T-helper 2 cell (primary cell): ENCODE measurements at places on chromosomes 12 and 14.

GRCh38 chr12:7650091-7650490 lies 15.6 kb downstream of the APOBEC1 start:
- DNase-seq, result no peak

DNA sequence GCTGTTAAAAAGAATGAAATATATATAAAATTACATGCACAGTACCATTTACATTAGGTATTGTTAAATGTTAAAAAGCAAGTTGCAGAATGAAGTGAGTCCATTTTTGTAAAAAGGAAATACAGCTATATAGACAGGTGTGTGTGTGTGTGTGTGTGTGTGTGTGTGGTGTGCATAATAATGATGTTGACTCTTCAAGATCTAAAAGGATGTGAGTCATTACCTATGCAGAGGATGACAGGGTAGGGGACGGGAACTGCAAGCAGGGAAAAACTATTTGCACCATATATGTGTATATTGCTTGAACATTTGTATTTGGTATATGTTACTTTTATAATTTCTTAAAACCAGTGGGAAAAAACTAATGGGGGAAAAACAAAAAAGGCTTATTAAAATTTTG lies 3.1 kb downstream of the C14orf39 start:
- no peak for DNase-seq

DNA sequence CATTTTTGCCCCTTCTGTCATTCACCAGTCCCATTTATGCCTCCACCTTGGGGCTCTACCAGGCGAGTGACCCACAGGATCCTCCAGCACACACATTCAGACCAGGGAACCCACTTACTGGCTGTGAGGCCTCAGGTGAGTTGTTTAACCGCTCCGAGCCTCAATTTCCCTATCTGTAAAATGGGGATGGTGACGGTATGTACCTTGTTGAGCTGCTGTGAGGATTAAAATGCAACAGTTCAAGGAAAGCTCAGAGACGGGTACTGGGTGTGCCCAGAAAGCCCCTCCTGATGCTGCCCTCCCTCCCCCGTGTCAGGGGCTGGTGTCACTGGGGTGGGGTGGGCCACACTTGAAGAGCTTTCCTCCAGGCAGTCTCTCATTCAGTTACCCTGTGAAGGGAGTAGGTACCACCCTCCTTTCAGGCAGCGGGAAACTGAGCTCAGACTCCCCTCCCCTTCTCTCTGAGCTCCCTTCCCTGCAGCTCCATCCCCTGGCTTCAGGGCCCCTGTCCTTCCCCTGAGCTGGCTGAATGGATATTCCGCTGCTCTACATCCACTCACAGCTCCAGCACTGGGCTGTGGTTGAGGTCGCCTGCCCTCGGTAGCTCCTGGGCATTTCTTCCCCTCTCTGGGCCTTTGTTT lies 1.4 kb upstream of the SERPINA1 start:
- DNase-seq, result no peak

DNA sequence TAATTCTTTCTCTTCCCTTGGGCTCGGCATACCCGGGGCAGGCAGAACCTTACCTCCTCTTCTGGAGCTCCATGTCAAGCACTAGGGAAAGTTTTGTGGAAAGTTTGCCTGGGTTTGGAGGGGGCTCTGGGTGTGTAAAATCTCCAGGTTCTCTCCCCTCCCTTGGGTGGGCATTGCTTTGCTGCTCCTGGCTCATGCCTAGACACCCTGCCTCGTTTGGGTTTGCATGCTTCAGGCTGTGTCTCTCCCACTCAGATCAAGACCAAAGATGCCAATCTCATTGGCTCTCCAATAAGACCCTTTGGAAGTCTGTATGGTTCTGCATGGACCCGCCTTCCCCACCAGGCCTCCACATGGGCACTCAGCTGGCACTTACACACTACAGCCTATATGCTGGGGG lies 6.2 kb upstream of the KRT2 start:
- no peak for DNase-seq

DNA sequence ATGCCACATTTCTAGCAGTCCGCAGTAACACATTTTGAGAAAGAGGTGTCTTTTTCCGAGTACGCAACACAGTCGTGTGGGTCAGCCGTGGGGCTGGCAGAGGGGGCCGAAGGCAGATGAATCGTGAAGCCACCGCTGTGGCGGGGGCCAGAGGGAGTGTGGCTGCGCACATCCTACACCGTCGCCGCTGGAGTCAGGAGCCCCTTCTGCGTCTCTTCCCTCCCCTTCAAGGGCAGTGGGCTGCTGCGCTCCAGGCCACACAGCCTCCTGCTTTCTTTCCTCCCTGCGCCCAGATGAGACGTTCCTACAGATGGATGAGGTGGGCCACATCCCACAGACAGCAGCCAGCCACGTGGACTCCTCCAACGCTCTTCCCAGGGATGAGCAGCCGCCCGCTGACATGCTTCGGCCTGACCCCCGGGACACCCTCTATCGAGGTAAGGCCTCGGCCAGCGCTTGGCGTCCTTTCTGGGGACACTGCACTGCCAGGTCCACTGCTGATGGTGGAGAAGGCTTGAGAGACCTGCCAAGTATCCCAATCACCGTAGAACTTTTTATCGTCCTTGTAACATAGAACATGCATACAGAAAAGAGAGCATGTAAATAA lies 89.8 kb downstream of the B4GALNT3 start:
- no peak for DNase-seq

- DNase-seq, result no peak
Measured at GRCh38 chr12:116804051-116804450, 65.9 kb downstream of the RNFT2 start.

DNA sequence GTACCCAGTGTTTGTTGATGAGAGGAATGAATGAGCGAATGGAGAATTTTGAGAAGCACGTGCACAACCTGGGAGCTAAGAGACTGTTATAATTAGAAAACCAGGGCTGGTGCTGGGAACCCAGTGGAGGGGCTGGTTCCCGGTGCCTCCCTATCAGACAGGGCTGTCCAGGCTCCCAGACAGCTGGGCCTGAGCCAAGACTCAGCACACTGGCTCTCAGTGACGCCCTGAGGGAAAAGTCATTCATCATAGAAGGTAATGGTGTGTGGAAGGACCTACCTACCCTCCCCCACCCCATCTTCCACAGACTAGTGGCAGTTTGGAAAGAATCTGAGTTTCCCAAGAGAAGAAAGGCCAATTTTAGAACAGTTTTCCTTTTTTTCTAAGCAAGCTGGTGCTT lies 34.7 kb downstream of the KCNA5 start:
- DNase-seq, result no peak

GRCh38 chr12:31018106-31018789 lies 55.4 kb upstream of the DDX11 start:
- no peak for DNase-seq

DNA sequence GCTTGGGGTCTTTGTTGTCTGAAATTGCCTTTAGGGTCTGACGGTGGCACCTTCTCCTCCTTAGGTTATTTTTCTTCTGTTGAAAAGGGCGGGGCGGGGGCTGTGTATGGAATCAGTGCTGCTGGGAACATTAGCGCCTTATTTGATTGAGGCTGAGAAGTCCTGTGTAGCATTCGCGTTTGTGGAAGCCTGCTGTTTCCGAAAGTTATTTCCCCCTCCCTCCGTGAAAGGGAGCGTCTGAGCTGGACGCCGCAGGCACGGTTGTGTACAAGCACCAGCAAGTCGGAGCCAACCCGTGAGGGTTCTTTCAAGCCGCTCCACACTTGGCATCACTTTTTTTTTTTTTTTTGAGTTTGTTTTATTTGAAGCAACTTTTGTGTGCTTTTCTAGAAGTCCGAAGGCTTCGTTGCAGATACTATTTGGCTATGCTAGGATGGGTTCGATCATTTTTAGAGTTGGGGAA lies 1.1 kb downstream of the SYNE2 start:
- peak; percentile 16 for DNase-seq

- no peak for DNase-seq
Measured at GRCh38 chr14:49056021-49056420, 530.2 kb downstream of the RPS29 start.

- DNase-seq, result peak; percentile 76
Measured at GRCh38 chr14:89959853-89960445, 4.2 kb downstream of the TDP1 start.

DNA sequence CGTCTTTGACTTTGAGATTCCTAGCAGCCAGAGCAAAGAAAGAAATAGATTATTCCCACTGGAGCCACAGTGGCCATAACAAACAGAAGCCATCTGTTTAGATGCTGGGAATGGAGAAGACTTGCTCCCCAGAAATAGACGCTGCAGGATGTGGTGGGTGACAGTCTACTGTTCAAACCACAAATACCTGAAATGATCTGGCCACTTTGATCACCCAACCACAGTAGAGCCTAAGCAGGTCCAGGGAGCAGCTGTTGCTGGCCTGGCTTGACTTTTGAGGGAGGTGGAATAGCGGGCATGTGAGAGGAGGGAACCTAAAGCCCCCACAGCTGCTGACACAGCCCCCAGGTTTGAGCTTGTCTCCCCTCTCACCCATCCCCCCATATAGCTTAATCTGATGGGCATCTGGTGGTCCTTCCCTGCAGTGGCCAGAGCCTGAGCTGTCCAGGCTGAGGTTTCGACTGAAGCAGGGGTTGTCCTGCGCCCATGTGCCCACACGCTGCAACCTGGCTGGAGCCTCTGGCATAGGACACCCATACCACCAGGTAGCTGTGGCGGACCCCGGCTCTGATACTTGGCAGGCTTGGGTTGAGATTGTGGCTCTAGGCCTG lies 38.7 kb downstream of the SH2B3 start:
- peak; percentile 79 for DNase-seq

- no peak for DNase-seq
Measured at GRCh38 chr14:81329640-81330381, 70.3 kb downstream of the STON2 start.

- no peak for DNase-seq
Measured at GRCh38 chr12:116353958-116354357, 76.5 kb upstream of the MED13L start.

DNA sequence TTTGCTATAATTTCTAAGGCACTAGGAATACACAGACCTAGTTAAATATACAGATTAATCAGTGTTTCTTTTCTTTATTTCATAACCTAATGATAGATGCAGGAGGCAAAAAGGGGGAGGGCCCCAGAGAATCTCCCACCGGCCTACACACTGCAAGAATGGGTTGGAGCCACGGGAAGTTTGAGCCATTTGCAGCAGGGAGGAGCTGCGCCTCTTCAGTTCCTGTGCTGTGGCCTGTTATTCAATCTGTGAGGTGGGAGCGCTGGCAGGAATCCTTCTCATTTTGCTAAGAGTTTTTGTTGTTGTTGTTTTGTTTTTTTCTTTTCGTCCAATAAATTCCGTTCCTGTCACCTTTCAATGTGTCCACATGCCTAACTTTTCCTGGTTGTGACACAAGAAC lies 251.3 kb upstream of the RPL10L start:
- no peak for DNase-seq

- DNase-seq, result peak; percentile 25
Measured at GRCh38 chr12:51970904-51971646, 19.6 kb downstream of the ACVR1B start.

DNA sequence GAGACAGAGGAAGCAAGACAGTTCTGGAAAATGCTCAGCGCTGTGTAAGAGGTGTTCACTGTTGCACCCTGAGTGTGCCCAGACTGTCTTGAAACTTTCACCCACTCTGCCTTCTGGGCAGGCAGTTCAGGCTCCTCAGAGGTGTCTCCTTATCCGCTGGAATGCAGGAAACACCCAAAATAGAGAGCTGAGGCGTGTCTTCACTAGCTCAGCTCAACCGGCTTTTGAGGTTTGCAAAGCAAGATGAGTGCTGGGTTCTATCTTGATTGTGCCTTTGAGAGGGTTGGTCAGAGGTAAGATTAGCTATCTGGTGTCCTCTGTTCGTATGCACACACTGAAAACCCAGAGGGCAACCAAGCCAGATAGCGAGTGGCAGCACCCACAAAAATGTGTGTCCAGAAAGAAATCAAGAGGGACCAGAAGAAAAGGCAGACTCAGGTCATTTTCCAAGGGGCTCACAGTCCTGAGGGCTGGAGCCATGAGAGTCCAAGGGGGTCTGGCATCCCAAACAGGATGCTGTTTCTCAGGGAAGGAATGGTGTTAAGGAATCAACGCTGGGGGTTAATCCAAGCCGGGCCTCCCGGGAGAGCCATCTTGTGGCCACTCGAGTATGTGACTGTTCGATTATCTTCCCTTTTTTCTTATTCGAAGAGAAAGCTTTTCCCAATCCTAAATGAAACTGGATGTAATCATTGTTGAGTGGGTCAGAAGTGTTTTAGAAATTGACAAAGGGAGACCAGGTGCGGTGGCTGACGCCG lies 47.1 kb downstream of the TBX3 start:
- DNase-seq, result no peak

- no peak for DNase-seq
Measured at GRCh38 chr12:105257321-105257728, 21.4 kb upstream of the APPL2 start.

DNA sequence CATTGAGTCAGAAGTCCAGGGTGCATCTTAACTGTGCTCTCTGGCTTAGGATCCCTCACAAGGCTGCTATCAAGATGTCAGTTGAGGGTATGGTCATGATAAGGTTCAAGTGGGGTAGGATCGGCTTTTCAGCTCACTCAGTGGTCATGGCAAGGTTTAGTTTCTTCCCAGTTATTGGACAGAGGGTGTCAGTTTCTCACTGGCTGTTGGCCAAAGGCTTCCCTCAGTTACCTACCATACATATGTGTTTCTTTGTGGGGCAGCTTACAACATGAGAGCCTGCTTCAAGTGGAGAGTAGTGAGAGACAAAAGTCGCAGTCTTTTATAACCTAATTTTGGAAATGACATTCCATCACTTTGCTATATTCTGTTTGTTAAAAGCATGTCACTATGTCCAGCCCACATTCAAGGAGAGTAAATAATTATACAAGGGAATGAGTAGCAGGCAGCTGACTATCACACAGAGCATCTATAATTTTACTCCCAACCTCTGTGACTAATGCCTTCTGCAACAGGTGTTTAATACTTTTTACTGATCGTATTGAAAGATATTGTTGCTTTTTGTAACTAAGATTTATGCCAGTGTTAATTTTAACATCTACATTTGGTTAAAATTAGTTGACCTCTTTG lies 572.8 kb upstream of the FBXO33 start:
- DNase-seq, result no peak

DNA sequence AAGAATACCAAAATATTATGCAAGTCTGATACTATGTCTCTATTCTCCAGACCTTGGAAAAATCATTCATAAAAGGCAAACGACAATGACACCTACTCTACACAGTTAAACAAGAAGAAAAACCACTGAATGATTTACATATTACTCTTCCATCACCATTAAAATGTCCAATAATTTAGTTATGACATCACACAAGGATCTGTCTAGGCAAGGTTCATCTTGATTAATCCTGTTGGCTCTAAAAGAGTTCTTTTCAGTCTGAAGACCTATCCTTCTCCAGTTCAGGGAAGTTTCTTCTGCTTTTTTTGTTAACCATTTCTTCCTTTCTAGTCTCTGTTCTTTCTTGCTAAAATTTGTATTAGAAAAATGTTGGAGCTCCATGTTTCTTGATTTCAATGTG lies 64.0 kb downstream of the OSBPL8 start:
- no peak for DNase-seq

- no peak for DNase-seq
Measured at GRCh38 chr12:83018088-83018487, 331.4 kb downstream of the TMTC2 start.
